ENCODE measurements at places on chromosomes 1 and 21.
A peak's percentile ranks its signal among the peaks of the same experiment; 100 is the strongest.

DNA sequence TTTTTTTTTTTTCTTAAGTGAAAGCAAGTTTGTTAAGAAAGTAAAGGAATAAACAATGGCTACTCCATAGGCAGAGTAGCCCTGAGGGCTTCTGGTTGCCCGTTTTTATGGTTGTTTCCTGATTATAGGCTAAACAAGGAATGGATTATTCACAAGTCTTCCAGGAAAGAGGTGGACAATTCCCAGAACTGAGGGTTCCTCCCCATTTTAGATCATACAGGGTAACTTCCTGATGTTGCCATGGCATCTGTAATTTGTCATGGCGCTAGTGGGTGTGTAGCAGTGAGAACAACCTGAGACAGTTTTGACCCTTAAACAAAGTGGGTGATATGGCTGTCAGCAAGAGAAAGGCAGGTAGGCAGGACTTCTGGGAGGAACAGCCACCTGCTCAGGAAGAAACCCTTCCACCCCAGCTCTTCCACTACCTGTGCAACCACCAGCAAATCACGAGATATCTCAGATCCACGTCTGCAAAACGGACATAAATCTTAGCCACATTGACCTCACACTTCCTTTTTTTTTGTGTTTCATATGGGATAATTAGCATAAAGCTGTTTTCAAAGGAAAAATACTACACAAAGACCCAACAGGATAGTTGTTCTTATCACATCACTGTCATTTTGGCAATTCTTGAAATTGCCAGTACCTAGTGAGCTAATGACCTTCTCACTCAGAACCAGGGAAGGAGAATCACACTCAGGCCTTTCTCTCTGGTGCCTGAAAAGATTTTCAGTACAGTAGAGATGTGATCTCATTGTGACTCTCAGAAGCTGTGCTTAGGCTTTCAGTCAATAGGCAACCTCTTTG is 34.8 kb upstream of the DUSP10 start:
- DNase-seq: no peak

GRCh38 chr1:79215311-79215710 is 208.8 kb upstream of the ADGRL4 start:
- no peak for DNase-seq

- no peak for DNase-seq
Observed at GRCh38 chr1:212737559-212737958, 37.9 kb upstream of the BATF3 start.

DNA sequence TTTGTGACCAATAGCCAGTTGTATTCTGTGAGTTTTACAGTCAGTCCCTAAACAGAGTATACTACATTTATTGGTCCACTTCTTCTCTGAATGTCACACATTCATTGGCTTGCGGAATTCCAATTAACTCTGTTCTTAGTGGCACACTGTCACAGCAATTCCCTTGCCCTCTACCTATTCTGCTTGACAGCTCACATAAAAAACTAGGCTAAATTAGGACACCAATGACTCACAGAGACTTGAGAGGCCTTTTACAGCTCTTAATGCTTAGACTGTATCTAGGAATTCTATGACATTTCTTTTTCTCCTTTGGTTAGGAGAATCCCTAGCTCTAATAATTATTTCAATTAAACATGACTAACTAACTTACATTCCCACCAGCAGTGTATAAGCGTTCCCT is 104.1 kb downstream of the NEGR1 start:
- no peak for DNase-seq

GRCh38 chr1:49626472-49626871 is 397.3 kb downstream of the AGBL4 start:
- no peak for DNase-seq

- no peak for DNase-seq
Observed at GRCh38 chr1:224724566-224724965, 108.4 kb downstream of the CNIH3 start.

- DNase-seq: no peak
Observed at GRCh38 chr1:224774378-224774777, 155.1 kb upstream of the DNAH14 start.

DNA sequence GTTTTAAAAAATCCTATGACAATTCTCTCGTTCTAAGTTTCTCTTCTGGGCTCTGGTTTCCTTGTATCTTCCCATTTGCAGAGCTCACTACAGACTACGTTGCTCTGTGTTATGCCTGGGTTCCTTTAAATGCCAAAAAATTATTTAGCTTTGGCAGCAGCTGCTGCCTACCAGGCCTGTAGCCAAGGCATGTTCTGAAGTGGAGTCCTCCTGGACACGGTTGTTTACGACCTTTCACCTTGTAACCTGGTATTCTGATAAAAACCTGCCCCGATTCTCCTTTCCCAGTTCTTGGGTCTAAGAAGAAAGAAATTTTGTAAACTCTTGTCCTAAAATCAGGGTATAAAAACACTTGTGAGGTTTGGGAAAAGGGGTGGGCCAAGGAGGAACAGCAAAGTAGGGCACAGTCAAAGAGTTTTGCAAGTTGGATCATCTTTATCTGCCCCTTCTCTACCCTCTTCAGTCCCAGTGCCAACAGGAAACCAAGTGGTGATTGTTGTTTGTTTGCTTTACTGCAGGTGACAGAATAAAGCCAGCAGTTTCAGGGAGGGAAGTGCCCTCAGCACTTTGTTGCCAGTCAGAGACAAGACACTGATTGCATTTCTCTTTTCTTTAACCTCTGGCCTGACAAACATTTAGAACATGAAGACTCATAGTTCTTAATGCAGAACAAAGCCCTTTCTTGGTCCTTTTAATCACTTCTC is 3.1 kb upstream of the TXNIP start:
- DNase-seq: no peak

DNA sequence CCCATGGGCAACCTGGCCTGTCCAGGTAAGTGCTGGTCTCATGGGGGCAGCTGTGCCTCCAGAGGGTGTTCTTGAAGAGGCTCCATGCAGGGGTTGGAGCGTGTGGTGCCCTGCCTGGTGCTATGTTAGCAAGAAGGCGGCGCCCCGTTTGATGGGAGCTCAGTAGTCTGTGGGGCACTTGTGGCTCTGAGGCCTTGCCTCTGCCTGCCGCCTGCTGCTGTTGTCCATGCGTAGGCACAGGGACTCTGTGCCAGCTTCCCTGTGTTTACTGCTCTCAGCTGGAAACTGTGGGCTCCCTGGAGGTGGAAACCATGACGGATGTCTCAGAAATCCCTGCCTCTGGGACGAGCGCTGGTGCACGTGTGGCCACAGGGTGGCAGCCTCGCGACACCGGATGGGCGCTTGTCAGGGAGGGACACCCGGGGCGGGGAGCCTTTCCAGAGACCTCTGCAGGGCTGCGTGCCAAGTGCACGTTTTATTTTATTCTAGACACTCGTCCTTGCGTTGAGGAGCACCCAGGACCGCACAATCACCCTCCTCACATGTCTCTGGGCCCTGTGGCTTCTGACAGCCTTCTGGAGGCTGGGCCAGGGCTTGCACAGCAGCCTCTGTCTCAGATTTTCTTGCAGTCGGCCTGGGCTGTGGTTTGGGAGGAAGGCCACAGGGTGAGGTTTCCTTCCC is 27.1 kb downstream of the SNAP47 start:
- peak; percentile 79 for DNase-seq

DNA sequence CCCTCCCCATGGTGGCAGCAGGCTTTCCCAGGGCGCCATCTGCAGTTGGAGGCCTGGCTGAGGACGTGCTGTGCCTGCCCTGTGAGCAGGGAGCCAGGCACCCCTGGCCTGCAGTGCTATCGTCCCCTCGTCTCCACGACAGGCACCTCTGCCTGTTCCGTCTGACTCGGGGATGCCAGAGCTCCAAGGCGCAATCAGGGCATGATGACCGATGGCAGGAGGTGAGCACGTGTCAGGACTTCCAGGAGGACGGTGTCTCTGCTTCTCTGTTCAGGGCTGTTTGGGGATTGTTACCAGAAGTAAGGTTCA is 125.2 kb downstream of the PCBP3 start:
- no peak for DNase-seq

- no peak for DNase-seq
Observed at GRCh38 chr1:207286786-207287468, 34.6 kb upstream of the CD55 start.

- no peak for DNase-seq
Observed at GRCh38 chr1:112759228-112759627, 44.1 kb upstream of the PPM1J start.

DNA sequence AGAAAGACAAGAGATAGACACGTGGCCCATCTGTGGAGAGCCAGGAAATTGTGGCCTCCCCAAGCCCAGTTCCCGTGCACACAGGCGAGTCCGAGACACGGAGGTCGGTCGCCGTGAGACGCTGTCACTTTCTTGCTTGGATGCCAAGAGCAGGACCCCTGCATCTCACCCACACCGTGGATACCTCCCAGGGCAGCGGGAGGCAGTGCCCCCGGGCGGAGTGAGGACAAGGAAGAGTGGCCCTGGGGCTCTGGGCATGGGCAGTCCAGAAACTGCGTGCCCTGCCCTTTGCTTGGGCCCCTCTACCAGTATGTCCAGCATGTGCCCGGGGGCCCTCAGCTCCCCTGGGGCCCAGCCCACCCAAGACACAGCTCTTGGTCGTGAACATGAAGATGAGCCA is 24.7 kb upstream of the ARHGEF16 start:
- no peak for DNase-seq

- DNase-seq: no peak
Observed at GRCh38 chr21:42815217-42815616, 64.1 kb downstream of the WDR4 start.

DNA sequence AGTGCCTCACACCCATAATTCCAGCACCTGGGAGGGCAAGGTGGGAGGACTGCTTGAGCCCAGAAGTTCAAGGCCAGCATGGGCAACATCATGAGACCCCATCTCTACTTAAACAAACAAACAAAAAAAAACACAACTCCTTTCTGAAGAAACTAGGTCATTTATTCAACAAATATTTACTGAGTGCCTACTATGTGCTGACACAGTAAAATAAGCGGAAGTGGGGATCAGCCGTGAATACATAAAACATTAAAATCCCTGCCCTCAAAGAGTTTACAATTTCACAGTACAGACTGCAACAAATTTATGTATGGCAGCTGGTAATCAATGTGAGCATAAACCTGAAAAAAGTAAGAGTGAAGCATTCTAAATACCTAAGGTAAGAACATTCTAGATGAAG is 65.3 kb downstream of the TUT4 start:
- DNase-seq: no peak

- no peak for DNase-seq
Observed at GRCh38 chr1:50976890-50977574, 7.0 kb downstream of the CDKN2C start.

GRCh38 chr1:37469386-37469785 is 5.0 kb upstream of the ZC3H12A start:
- DNase-seq: no peak

DNA sequence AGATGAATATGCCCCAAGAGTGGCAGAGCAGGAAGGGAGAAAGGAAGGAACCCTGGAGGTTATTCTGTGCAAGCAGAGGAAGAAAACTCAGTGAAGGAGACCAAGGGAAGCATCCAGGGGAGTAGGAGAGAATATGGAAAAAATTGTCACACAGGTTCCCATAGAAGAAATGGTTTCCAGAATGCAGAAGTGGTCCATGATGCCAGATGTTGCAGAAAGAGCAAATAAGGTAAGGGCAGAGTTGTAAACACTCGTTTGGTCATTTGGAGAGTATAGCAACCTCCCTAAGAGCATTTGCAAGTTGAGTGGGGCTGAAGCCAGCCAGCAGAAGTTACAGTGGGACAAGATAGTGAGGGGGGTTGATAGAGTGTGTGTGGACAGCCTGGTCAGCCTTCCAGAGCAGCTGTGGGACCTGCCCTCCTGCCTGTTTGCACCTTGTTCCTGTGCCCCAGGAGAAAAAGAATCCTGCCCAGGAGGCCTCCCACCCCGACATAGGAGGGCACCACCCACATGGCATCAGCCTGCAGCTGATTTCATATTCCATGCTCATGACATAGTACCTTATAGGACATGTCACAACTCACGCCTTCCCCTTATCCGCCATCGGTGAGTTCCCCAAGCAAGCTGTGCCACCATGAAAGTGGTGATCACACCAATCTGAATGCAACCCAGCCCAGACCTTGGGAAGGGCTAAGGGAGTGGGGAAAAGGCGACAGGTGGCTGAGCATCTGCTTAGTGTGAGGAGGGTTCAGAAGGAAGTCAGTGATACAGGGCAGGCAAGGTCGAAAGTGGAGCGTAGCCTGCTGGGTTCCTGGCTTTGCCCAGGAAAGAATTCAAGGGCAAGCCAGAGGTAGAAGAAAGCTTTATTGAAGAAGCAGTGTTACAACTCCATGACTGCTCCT is 8.2 kb upstream of the NEK2 start:
- DNase-seq: no peak

GRCh38 chr1:116020668-116021272 is 44.5 kb downstream of the SLC22A15 start:
- DNase-seq: peak; percentile 15

GRCh38 chr1:6000444-6001288 is 8.4 kb upstream of the NPHP4 start:
- DNase-seq: no peak

GRCh38 chr1:176786274-176786673 is 323.3 kb downstream of the PAPPA2 start:
- no peak for DNase-seq

DNA sequence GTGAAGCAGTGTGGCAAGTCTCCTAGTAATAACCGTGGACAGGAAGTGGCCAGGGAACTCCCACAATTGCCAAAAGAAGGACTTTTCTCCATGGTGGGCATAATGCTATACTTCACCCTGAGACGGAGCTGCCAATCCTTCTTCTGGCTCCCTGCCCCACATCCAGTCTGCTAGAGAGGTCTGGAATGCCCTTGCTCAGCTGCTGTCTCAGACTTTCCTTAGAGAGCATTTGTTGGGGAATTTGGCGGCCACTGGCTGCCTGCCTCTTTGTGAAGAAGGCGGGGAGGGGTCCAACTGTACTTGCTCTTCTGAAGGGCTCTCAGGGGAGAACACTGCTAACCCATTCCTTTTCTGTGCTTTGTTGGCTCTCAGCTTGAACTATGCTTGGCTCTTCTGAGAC is 123.7 kb upstream of the EDN2 start:
- no peak for DNase-seq

DNA sequence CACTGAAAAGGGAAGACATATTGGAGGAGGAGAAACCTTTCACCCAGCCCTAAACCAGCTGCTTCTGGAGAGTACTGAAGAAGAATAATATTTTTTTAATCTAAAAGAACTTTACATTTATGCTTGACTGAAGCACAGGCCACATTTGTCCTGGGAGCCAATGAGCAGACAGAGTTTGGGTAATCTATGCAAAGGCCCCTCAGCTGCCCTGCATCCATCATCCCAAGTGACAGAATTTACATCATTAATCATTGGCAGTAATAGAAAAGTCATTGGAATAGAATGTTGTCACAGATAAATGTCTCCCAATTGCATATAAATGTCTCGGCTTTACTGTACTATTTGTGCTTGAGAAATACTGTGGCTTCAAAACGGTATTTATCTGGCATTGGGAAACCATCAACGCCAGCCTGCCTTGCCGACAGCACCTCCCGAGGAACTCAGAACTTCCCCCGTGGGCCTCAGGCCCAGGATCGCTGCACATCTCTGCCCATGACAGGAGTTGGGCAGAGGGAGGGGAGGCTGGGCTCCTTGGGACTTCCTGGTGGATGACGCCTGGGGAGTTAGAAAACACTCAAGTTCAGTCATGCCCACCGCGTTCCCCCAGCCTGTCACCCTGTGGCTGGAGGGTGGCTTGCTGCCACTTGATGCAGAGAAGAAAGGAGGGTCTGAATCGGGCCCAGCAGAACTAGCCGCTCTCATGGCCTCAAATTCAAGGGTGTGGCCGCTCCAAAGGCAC is 133.1 kb downstream of the CAMTA1 start:
- DNase-seq: no peak

Data from activated CD8-positive, alpha-beta memory T cell treated with anti-CD3 and anti-CD28 coated beads for 1 hour (primary cell).